ENCODE measurements at places on chromosomes 5 and 9.

DNA sequence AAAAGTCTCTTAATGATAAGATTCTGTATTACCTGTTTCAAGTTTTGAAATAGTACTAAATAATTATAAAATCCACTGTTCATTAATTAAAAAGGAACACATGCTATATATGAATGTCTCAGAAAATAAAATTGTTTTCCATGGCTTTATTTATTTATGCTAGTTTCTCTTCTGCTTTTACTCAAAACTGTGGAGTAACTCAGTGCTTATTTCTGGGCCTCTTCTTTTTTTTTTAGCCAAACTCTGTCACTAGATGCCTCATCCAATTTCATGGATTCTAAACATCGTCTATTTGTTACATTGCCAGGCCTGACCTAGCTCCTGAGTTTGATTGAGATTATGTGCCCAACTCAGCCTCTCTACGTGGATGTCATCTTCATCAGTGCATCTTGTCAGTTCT is 1509.7 kb downstream of the MAT2B start:
- DNase-seq = no peak

DNA sequence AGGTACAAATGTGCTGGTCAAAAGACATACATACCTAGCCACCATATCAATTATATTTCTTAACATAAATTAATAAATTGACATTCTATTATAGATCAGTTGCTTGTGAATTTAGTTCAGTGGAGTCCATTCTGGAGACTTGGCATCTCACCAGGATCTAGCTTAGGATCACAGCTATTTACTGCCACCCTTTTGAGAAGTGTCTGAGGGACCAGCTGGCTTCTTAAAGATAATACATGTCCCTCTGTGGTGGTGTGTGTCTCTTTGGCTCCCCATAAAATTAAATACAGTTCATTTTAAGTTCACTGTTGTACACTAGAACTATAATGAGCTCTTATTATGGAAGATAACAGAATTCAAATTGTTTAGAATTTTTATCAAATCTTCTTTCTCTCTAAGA is 290.7 kb downstream of the PRELID2 start:
- DNase-seq = no peak

- no peak for DNase-seq
These were observed 68.7 kb downstream of the S1PR3 start for GRCh38 chr9:89059925-89060506.

DNA sequence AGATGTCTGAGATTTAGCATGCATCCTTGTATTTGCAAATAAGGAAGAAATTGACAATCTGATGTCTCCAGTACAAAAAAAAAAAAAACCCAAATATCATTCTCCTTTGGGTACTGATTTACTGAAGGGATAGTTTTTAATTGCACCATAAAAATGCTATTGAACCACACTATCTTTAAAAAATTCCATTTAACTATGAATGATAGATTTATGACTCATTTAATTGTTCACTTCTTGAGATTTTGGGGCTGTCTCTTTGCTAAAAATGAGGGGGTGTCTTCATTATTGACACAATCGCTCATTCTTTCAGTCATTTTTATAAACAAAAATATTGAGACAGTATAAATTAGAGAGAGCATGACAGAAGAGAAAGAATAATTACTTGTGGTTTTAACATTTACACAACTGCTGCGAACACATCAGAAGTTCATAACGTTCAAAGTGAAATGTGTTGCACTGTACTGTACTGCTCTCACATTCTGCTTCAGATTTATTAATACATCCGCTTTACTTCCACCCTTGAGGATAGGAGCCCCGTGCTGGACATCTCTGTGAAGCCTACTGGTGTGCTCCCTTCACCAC is 142.3 kb downstream of the MEF2C start:
- DNase-seq = no peak

DNA sequence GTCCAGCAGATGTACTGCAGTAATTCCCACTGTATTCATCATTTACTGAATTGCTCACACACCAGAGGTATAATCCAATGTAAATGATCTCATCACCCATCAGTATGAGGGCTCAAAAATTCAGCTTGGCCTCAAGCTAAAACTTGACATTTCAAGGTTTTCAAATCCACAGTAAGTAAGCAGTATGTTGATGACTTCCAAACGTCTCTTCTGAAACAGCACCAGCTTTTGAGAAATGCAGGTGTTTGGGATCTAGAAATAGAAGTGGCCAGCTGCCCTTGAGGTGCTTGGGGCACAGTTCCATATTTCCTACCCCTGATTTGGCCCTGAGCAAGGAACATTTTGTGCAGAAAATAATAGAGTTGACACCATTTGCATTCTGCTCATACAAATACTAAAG is 388.0 kb upstream of the TUSC1 start:
- no peak for DNase-seq

- DNase-seq = no peak
These were observed 63.2 kb upstream of the RUFY1 start for GRCh38 chr5:179487145-179487544.

GRCh38 chr9:105425816-105426433 is 21.9 kb upstream of the FSD1L start:
- DNase-seq = no peak

DNA sequence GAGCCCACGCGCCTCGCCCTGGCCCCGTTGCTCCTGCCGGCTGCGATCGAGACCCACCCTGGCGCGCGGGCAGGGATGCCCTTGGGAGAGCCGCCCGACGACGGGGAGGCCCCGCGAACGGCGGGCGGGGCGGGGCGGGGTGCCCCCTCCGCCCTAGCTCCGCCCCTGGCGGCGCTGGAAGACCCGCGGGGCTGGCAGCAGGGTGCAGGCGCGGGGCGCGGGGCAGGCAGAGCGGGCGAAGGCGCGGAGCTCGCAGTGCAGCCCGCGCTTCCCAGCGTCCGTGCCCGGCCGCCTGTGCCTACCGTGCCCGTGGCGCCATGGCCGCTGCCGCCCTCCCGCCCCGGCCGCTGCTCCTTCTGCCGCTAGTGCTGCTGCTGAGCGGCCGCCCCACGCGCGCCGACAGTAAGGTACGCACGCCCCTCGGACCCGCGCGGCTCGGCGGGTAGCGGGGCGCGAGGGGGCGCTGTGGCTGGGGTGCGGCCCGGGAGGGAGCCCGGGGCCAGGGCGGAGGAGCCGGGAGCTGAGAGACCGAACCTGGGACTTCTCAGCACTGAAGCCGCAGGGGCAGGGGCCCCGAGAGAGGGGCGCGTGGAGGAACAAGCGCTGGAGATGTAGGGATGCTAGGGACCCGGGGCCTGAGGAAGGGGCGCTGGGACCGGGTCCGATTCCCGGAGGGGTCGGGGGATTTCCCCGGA is at the start of gene OLFML2A:
OLFML2A (plus strand) TSS at position 180 of the 695 bp plus-strand sequence; CDS start at position 318, 138 bp downstream.
- no peak for DNase-seq

DNA sequence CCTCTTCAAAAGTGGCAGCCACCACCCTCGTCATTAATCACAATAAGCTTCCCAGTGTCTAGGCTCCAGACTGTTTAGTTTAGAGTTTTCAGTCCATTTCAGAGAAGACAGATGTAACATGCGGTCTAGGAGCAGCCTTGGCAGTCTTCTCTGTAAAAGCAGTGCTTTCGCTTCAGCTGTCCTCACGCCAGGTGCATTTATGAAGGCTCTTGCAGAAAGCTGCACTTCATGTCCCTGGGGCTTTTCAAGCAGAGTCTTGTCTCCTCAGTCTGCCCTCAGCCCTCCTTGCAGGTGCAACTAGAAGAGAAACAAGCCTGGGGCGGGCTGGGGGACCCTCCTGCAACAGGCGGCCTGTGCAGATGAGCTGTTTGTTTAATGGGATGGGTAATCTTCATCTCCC is 281.9 kb downstream of the DRD1 start:
- DNase-seq = no peak

DNA sequence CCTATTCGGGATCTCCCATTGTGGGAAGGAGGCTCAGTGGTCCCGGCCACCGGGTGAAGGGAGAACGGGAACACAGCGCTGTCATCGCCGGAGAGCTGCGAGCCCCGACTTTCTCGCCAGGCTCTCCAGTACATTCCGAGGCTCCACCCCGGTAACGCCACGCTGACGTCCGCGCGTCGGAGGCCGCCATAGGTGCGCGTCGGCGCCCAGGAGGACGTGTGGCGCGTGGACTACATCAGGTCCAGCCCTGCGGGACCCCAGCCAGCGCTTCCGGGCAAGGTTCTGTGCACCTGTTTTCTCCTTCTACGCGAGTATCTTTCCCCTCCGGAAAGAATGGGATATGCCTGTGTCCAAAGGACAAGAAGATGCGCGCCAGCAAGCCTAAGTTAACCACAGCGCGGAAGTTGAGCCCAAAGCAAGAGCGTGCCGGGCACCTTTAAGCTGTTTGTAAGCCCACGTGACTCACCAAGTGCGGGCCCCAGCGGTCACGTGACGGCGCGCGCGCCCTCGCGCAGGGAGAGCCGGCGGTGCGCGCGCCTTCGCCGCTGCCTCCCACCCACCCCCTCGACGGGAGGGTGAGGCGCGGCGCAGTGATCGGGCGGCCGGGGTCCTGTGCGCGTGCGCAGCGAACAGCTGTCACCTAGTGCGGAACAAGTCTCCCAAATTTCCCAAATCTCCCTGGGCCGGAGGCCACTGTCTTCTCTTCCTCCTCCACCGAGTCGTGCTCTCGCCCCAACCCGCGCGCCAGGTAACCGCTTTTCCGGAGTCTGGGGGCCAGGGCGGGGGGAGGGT is at the start of gene KDM4C:
KDM4C (plus strand) TSS at position 518 of the 792 bp plus-strand sequence. CDS start 35,016 bp downstream, outside the sequence.
- peak; percentile 71 for DNase-seq

DNA sequence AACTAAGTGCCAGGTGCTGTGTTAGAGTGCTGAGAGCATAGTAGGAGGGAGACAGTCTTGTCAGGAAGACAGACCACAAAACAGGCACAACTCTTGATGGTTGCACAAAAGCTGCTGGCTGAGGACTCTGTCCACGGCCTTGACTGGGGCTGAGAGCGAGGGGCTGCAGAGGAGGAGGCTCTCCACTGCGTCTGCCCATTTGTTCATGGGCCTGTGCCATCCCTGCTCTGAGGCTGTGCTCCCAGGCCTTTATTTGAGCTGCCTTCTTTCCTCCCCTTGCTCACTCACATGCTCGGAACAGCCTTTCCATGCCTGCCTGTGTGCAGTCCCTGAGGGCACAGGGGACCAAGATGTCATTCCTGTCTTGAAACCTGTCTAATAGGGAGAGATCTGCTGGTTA is 147.8 kb downstream of the CACNA1B start:
- no peak for DNase-seq

DNA sequence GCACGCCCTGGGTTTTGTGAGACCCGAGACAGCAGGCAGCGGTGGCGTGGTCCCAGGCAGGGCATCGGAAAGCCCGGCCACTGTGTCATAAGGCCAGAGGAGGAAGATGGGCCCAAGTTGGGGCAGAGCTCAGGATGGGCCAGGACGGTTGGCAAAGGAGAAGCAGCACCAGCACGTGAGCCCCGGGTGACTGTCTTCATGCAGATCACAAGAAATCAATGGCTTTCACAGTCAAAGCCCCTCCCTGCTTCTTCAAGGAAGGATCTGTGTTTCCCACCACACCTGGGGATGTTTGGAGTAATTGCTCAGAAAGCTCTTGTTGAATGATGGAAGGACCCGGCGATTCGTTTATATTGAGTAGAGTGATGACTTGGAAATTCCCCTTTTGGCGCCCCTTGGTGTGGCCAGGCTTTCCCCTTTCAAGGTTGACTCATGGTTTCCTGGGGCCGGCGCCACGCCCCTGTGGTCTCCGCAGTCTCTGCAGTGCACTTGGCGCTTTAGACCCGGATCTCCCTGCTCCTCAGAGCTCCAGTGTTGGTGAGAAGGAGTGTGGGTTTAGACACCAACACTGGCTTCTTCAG is 52.1 kb downstream of the IL31RA start:
- DNase-seq = no peak

GRCh38 chr5:5246736-5247135 is 106.6 kb downstream of the ADAMTS16 start:
- no peak for DNase-seq

DNA sequence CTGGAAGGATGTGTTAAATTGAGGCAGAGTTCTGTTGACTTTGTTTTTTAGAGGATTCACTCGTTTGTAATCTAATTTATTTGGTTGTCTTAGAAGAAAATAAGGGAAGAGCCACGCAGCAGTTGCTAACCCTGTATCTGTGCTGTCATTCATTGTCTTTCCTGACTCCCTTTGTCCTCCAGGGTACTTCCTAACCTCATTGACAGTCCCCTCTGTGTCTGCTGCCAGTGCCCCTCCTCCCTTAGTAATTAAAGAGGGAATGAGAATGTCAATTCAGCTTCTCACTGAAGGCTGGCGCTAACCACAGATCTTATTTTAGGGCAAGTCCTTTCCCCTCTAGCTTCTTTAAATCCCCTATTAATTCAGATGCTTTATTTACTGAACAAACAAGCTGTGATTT is 84.0 kb downstream of the MAST4 start:
- no peak for DNase-seq

DNA sequence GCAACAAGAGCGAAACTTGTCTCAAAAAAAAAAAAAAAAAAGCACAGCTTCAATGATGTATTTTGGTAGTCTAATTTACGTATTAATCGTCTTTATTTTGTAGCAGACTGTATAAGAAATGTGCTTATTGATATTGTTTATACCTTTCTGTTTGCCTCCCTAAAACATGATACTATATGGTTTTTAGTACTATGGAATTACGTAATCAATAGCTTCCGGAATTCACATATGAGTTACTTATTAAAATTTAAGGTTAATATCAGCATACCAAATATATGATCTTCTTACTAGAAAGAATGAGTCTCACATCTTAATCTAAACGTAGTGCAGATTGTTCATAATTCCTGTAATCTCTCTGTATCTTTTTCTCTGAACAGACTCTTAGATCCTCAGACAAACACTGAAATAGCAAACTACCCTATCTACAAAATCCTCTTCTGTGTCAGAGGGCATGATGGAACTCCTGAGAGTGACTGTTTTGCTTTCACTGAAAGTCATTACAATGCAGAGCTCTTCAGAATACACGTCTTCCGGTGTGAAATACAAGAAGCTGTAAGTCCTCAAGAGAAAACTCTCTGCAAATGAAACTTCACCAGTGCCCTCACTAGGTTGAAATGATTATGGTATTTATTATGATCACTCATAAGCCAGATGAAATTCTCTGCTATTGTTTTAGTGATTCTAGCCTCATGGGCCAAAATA is 44.4 kb upstream of the GPR21 start:
- DNase-seq = no peak

GRCh38 chr9:134925011-134925511 is 7.3 kb upstream of the FCN1 start:
- no peak for DNase-seq

GRCh38 chr9:98368366-98369065 is 113.1 kb upstream of the TBC1D2 start:
- no peak for DNase-seq

DNA sequence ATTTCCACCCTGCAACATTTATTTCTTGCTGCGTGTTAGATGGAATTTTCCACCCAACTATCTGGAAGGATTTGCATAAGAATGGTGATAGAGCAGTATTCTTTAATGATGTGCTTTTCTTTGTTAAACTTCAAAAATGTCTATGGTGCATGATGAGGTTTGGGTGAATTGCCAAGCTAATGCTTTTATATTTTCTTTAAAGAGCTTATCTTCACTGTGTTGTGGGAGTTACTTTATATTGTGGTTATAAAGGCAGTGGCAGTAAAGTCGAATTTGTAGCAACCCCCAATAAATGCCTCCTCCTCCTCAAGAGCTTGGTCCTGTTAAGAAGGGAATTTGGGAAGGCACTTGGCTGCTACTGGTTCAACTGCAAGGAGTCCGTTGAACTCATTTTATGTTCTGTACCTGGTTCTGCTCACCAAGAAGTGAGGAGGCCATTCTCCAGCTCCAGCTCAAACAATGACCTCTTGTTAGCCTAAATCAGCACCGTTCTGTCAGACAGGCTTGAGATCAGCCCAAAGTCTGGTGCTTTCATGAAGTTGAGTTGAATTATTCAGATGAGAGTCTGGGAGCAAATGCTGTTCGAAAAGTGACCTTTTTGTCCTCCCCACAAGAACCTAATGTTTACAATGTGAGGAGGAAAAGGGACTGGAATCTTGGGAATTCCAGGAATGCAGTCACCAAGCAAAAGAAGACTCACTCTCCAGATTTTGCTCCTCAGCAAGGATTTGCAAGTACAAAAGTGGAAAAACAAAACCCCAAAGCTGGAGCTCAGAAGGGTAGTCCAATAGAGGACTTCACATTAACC is 217.0 kb downstream of the TMEM38B start:
- no peak for DNase-seq

Data from AG09309 (cell line).